ENCODE measurements at places on chromosomes 6 and 20. TPM values are rescaled to one million over a fixed set of nuclear protein-coding genes. Genes with fewer than 3 reads are reported as not detected.

- no peaks in the 10 kb centered on the region for H3K4me1 ChIP-seq
- no peak overlapping the region for H3K4me3 ChIP-seq
- H3K27me3 ChIP-seq, result no peaks in the 10 kb centered on the region
- peaks cover 13% of the 10 kb centered on the region for H3K36me3 ChIP-seq
- no peak overlapping the region for H3K27ac ChIP-seq
Measured at GRCh38 chr6:47592131-47592840, 106.1 kb upstream of the ADGRF4 start.

- H3K4me3 ChIP-seq, result no peak overlapping the region
- DNase-seq, result no peak
- H3K27me3 ChIP-seq, result no peaks in the 10 kb centered on the region
- H3K36me3 ChIP-seq, result no peaks in the 10 kb centered on the region
- peaks cover 11% of the 10 kb centered on the region for H3K4me1 ChIP-seq
Measured at GRCh38 chr6:163671355-163671754, 256.8 kb downstream of the QKI start.

GRCh38 chr6:139235661-139236060, 56.1 kb downstream of the TXLNB start:
- H3K27ac ChIP-seq, result no peak overlapping the region
- peaks cover 3% of the 10 kb centered on the region for H3K4me1 ChIP-seq
- H3K36me3 ChIP-seq, result no peaks in the 10 kb centered on the region
- no peak overlapping the region for H3K4me3 ChIP-seq

DNA sequence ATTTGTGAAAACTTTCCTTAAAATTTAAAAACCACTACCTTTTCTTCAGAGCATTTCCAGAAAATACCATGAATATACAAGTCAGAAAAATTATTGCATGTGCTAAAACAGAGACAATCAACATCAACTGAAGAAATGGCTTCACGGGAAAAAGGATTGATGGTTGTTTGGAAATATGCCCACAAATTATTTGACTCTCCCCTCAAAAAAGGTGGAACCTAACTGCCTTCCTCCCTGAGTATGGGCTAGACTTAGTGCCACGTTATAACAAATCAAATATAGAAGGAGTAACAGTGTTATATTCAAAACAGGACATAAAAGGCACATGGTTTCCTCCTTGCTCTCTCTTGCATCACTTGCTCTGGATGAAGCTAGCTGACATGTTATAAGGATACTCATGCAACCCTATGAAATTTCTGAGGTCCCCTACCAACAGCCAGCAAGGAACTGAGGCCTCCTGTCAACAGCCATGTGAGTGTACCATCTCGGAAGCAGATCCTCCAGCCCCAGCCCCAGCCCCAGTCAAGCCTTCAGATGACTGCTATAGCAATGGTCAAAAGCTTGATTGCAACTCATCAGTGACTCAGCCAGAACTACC, 8.4 kb downstream of the BTBD9 start:
- no peak for DNase-seq
- no peaks in the 10 kb centered on the region for H3K27me3 ChIP-seq
- no peak overlapping the region for H3K4me3 ChIP-seq
- H3K27ac ChIP-seq, result no peak overlapping the region

DNA sequence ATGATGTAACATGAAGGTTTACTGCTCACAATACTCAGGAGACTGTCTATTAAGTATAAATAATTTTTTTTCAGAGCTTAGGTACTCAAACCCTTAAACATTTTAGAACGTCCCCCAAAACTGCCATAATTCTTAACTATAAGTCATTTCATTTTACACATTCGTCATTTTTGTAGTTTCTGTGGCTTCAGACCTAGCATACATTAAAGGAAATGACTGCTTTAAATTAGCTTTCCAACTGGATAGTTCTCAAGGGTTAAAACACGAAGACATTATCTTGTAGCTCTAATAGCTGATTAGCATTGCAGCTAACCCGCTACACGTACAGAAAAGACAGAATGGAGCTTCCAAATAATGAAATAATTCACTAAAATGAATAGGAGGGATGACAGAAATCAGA, 24.9 kb upstream of the PLN start:
- no peaks in the 10 kb centered on the region for H3K36me3 ChIP-seq
- no peaks in the 10 kb centered on the region for H3K27me3 ChIP-seq
- no peak for DNase-seq
- H3K4me1 ChIP-seq, result no peaks in the 10 kb centered on the region
- H3K4me3 ChIP-seq, result no peak overlapping the region

GRCh38 chr6:25547797-25548196, 104.2 kb upstream of the SCGN start:
- no peaks in the 10 kb centered on the region for H3K36me3 ChIP-seq
- no peak for DNase-seq
- H3K27ac ChIP-seq, result no peak overlapping the region
- H3K27me3 ChIP-seq, result no peaks in the 10 kb centered on the region

DNA sequence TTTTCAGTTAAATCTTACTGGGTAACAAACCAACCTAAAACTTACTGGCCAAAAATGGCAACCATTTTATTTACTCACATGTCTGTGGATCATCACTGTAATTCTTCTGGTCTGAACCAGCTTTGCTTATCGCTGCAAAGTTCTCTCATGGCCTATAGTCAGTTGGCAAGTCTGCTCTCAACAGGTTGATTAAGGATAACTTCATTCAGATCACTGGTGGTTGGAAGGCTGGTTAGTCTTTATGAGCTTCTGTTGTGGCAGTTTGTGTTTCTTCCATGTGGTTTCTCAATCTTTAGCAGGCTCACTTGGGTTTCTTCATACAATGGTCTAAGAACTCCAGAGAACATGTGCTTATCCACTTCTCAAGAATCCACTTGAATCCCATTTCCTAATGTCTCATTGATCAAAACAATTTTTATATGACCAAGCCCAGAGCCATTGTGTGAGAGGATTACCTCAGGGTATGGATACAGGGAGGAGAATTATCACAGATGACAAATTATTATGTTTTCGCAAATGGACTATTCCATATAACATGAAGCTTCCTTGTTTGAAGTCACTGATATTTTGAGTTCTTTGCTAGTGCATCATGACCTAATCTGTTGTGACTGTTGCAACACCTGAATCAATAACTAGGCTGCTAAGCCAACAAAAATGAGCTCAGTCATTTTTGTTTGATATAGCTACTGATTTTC, 155.4 kb upstream of the BMP2 start:
- no peaks in the 10 kb centered on the region for H3K4me1 ChIP-seq
- no peaks in the 10 kb centered on the region for H3K27me3 ChIP-seq
- no peak for DNase-seq
- H3K36me3 ChIP-seq, result no peaks in the 10 kb centered on the region
- H3K4me3 ChIP-seq, result no peak overlapping the region

DNA sequence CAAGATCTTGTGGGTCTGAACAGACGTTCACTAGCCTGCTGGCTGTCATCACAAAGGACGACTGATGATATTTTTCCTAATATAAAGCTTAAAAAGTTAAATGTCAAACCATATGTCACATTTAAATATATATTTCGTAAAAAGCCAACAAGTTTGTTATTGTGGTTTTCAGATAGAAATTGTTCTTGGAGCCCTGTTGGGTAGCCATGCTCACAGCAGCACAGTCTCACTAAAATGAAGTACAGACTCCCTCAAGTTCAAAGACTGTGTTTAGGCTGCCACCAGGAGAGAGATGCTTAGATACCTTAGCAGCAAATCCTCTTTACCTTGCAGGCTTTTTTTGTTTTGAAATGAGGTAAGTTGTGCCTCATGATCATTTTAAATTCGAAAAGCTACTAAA, 17.8 kb downstream of the EEF1E1 start:
- peaks cover 16% of the 10 kb centered on the region for H3K36me3 ChIP-seq
- no peak overlapping the region for H3K4me3 ChIP-seq
- no peaks in the 10 kb centered on the region for H3K27me3 ChIP-seq
- no peak overlapping the region for H3K27ac ChIP-seq

- no peaks in the 10 kb centered on the region for H3K36me3 ChIP-seq
- H3K4me3 ChIP-seq, result no peak overlapping the region
- DNase-seq, result no peak
- no peaks in the 10 kb centered on the region for H3K27me3 ChIP-seq
- no peak overlapping the region for H3K27ac ChIP-seq
- no peaks in the 10 kb centered on the region for H3K4me1 ChIP-seq
Measured at GRCh38 chr6:32045811-32046449, 7.7 kb downstream of the CYP21A2 start.

- DNase-seq, result no peak
- no peak overlapping the region for H3K4me3 ChIP-seq
- H3K4me1 ChIP-seq, result no peaks in the 10 kb centered on the region
- no peaks in the 10 kb centered on the region for H3K27me3 ChIP-seq
- H3K27ac ChIP-seq, result no peak overlapping the region
- H3K36me3 ChIP-seq, result no peaks in the 10 kb centered on the region
Measured at GRCh38 chr6:154501578-154501868, 9.0 kb downstream of the CNKSR3 start.

GRCh38 chr6:127420556-127420955, 38.6 kb downstream of the KIAA0408 start:
- H3K4me3 ChIP-seq, result no peak overlapping the region
- no peak overlapping the region for H3K27ac ChIP-seq
- H3K27me3 ChIP-seq, result no peaks in the 10 kb centered on the region
- no peaks in the 10 kb centered on the region for H3K4me1 ChIP-seq
- H3K36me3 ChIP-seq, result no peaks in the 10 kb centered on the region

GRCh38 chr6:4155848-4156466, 20.6 kb upstream of the ECI2 start:
- no peak overlapping the region for H3K4me3 ChIP-seq
- no peaks in the 10 kb centered on the region for H3K27me3 ChIP-seq
- H3K36me3 ChIP-seq, result no peaks in the 10 kb centered on the region
- peak; percentile 84 for DNase-seq

- DNase-seq, result peak; percentile 75
- peak overlapping the region; percentile 71 for H3K4me3 ChIP-seq
- peaks cover 38% of the 10 kb centered on the region for H3K27me3 ChIP-seq
- H3K27ac ChIP-seq, result no peak overlapping the region
- no peaks in the 10 kb centered on the region for H3K4me1 ChIP-seq
Measured at GRCh38 chr6:27078734-27079357, 168.7 kb upstream of the PRSS16 start.

GRCh38 chr6:16494793-16495192, 256.4 kb downstream of the GMPR start:
- H3K27ac ChIP-seq, result no peak overlapping the region
- no peak overlapping the region for H3K4me3 ChIP-seq
- H3K27me3 ChIP-seq, result no peaks in the 10 kb centered on the region
- no peaks in the 10 kb centered on the region for H3K36me3 ChIP-seq
- peaks cover 12% of the 10 kb centered on the region for H3K4me1 ChIP-seq
- no peak for DNase-seq

GRCh38 chr20:13515291-13515690, 123.4 kb downstream of the TASP1 start:
- no peaks in the 10 kb centered on the region for H3K36me3 ChIP-seq
- H3K27ac ChIP-seq, result no peak overlapping the region
- DNase-seq, result no peak
- H3K4me1 ChIP-seq, result no peaks in the 10 kb centered on the region
- no peaks in the 10 kb centered on the region for H3K27me3 ChIP-seq

DNA sequence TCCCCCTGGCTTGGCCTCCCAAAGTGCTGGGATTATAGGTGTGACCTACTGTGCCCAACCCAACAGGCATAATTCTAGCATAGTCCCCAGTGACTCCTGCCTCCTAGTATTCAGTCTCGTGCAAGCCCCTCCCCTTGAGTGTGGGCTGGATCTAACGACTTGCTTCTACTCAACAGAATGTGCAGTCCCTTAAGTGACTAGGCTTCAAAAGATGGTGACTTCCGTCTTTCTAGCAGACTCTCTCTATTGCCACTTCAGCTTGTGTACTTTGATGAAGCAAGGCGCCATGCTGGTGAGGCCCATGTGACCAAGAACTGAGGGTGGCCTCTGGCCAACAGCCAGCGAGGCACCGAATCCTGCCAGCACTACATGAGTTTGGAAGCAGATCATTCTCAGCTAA, 109.6 kb upstream of the TRAF3IP2 start:
- H3K4me1 ChIP-seq, result peaks cover 22% of the 10 kb centered on the region
- DNase-seq, result no peak
- no peaks in the 10 kb centered on the region for H3K36me3 ChIP-seq
- H3K27ac ChIP-seq, result no peak overlapping the region
- H3K4me3 ChIP-seq, result no peak overlapping the region

DNA sequence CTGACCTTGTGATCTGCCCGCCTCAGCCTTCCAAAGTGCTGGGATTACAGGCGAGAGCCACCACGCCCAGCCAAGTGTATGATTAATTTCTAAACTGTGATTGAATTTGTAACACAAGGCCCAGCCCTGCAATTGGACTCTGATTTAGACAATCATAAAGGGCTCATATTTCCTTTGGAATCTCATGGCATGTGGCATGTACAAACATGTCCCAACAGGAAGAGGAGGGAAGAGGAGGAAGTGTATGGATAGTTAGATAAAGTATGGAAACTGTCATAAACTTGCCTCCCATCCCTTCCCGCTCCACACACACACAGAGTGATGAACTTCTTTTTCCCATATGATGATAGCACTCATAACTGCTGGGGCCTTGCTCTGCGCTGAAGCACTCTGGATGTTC, 27.2 kb upstream of the QKI start:
- no peak overlapping the region for H3K4me3 ChIP-seq
- H3K27ac ChIP-seq, result no peak overlapping the region
- H3K4me1 ChIP-seq, result peaks cover 6% of the 10 kb centered on the region
- no peak for DNase-seq
- H3K36me3 ChIP-seq, result no peaks in the 10 kb centered on the region

DNA sequence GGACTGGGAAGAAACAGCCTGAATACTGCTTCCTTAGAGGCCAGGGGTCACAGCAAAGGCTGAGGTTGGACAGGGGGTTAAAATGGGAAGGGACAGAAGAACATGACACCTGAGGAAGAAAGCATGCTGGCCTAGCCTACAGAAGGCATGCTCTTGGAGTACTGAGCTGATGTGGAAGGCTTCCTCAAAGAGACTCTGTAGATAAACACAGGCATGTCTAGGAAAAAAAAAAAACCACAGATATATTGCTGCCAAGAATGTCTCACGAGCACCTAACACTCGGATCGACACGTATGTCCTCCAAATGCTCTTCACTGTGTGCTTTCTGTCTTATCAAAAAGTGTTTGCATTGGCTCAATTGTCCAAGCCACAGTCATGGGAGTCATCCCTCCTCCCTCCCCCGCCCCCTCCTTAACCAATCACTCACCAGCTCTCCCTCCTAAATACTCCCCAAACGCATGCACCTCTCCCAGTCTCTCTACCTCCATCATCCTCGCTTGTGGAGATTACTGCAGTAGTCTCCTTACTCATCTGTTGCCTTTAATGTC, 101.1 kb upstream of the LRFN2 start:
- no peak overlapping the region for H3K4me3 ChIP-seq
- H3K4me1 ChIP-seq, result no peaks in the 10 kb centered on the region
- H3K27ac ChIP-seq, result no peak overlapping the region
- H3K36me3 ChIP-seq, result no peaks in the 10 kb centered on the region
- no peaks in the 10 kb centered on the region for H3K27me3 ChIP-seq

Gene GMPR
- total RNA-seq, result not detected

Gene PHACTR1
- total RNA-seq, result 6.1 TPM

Gene NKAPL
- total RNA-seq, result not detected
